Activated naive CD4-positive, alpha-beta T cell (primary cell): ENCODE measurements at places on chromosomes 11 and 22.

- no peak for DNase-seq
Observed at GRCh38 chr11:35242412-35243242, 103.7 kb downstream of the CD44 start.

DNA sequence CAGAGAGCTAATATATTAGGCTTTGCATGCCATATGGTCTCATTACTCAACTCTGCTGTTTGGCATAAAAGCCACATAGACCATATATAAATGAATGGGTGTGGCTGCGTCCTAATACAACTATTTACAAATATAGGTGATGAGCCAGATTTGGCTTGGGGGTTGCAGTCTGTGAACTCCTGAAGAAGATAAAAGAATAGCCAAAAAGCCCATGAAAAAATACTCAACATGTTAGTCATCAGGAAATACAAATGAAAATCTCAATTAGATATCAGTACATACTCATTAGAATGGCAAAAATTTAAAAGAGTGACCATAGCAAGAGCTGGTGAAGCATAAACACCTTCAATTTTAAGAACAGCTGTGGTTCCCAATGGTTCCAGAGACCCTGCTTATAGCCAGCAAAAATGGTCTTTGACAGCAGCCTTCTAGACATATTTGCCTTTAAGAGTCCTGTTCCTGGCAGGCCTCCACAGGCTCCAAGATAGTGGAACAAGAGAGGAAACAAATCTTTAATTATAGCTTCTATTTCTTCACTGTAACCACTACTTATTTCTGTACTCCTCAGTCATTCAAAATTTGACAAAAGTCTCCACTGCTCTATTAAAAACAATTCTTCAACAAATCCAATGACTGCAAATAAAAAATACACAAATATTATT, 16.1 kb downstream of the C2CD3 start:
- no peak for DNase-seq

DNA sequence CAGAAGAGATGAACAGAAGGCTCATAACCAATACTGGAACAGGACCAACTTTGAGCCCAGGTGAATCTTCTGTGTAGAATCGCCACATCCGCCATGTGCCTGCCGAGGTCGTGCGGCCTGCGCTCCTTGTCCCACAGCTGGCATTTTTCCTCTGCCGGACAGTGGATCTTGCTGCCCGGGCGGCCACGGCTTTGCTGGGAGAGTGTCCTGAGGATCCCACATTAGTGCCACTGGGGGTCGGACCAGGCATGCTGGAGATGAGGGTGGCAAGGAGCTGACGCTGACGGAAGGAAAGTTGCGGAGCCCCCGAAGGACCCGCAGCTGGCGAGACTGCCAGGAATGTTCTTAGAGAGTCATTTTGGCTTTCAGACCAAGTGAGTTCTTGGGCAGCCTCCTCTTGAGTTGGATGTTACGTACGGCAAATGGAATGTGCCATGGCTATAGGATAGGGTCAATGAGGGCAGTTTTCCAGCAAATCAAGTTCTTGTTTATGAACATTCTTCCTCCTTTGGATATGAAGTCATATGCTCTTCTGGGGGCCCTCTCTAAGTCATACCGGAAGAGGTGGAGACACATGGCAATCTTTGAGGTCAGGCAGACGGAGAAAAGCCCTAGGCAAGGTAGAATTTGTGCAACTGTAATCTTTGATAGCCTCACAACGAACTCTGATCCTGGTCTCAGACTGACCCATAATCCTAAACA, 57.4 kb upstream of the NUP160 start:
- no peak for DNase-seq

GRCh38 chr11:103928802-103929161, 107.7 kb upstream of the DDI1 start:
- no peak for DNase-seq

DNA sequence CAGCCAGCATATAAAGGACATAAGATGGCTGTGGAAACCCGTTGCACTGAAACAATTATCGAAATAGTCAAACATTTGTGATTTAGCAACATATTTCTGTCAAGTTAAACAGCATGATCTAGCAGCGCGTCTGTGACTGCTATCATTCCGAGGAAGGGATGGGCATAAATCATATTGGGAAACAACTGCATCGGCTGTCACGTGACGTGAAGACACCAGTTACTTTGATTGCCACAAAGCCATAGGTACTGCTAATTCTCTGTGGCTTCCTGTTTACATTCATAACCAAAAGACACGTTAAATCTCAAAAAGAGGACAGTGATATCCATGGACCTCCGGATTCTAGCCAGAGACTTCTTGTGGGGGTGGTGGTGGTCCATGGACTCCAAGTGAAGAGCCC, 87.8 kb downstream of the CACNA1I start:
- no peak for DNase-seq

GRCh38 chr11:110380836-110381622, 48.7 kb upstream of the FDX1 start:
- no peak for DNase-seq

- no peak for DNase-seq
Observed at GRCh38 chr22:46829941-46830715, 67.7 kb downstream of the TBC1D22A start.

DNA sequence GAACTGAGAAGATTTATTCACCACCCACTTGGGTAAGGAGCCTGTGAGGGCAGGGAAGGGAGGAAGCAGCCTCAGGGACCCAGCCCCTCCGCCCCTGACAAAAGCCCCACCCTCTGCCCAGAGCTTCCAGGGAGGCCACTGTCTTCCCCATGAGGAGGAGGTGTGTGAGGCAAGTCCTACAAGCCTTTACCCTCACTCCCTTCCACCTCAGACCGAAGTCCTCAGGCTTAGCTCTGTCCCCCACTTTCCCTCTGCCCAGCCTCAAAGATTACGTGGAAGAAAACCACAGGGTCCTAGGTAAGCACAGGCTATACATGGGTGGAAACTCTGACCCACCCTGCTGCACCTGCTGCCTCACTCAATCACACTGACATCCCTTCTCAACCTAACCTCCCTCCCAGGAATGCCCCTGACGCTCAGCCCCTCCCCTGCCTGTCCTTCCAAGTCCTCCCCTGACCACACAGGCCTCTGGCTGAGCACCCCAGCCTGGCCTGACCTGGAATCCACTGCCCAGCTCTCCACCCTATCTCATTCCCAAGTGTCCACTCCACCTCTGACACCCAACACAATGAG, 3.6 kb upstream of the ARAP1 start:
- no peak for DNase-seq

GRCh38 chr22:46052801-46053562, 76.0 kb upstream of the WNT7B start:
- DNase-seq, result no peak

GRCh38 chr11:111310723-111311122, 12.4 kb downstream of the POU2AF3 start:
- no peak for DNase-seq

DNA sequence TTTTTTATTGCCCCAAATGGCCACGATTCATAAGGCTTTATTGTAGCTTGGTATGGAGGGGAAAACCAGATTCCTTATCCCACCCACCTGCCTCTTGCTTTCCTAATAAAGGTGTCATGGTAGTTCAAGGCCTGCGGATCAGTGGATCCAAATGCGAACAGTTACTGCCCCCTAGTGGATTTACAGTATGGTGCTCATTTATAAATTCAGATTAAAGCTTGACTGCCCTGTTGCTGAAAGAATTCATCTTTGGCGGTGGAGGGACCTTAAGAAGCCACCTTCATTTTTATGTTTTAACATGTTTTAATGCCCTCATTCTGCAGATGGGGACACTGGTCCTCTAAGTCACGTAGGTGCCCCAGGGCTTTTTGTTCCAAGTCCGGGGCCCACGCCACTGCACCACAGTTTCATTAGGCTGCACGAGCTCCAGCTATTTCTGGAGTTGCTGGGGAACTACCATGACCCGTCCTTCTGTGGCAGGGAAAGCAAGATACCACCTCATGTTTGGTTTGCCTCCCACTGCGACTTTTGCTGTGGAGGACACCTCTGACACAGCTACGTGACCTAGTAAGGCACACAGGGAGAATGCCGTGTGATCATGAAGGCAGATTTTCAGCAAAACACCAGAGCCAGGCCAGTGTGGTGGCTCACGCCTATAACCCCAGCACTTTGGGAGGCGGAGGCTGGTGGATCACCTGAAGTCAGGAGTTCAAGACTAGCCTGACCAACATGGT, 15.6 kb upstream of the INCENP start:
- DNase-seq, result no peak

GRCh38 chr22:10961043-10961860, 4566.7 kb upstream of the OR11H1 start:
- no peak for DNase-seq

GRCh38 chr11:86442420-86442819, 67.7 kb downstream of the CCDC81 start:
- no peak for DNase-seq

- DNase-seq, result no peak
Observed at GRCh38 chr11:1949302-1949701, 2.2 kb downstream of the MRPL23 start.

DNA sequence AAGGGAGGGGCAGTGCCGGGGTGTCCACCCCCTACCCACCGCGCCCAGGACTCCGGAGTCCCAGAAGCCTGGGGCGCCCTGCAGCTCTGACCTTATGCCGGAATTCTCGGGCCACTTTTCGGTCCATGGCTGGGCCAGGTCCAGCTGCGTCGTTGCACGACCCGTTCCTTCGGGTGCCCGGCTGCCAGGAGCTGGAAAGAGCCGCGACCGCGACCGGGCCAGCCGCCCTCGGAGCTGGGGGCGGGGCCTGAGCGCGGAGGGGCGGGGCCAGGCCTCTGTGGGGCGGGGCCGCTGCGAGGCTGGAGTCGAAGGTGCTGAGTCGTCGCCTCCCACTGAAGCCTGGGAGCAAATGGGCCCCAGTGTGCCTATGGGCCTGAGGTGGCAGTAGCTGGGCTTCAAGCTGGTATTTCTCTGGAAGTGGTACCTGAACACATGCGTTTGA, at the start of gene USH1C:
Gene USH1C (minus strand): TSS at position 236 of the 442 bp plus-strand sequence. CDS start 109 bp downstream, at position 127.
- DNase-seq, result no peak
